ENCODE measurements at places on chromosomes 12 and 14.
A peak's percentile ranks its signal among the peaks of the same experiment; 100 is the strongest.

GRCh38 chr14:101349108-101349507, 212.2 kb upstream of the DIO3 start:
- no peak for DNase-seq

- no peak for DNase-seq
Measured at GRCh38 chr12:131203666-131204415, 250.1 kb downstream of the ADGRD1 start.

GRCh38 chr14:69606258-69607184, 4.9 kb upstream of the SUSD6 start:
- DNase-seq: peak; percentile 22

GRCh38 chr12:102806592-102806991, 110.5 kb downstream of the PAH start:
- DNase-seq: no peak

GRCh38 chr14:101026341-101026740, 122.8 kb upstream of the RTL1 start:
- no peak for DNase-seq

DNA sequence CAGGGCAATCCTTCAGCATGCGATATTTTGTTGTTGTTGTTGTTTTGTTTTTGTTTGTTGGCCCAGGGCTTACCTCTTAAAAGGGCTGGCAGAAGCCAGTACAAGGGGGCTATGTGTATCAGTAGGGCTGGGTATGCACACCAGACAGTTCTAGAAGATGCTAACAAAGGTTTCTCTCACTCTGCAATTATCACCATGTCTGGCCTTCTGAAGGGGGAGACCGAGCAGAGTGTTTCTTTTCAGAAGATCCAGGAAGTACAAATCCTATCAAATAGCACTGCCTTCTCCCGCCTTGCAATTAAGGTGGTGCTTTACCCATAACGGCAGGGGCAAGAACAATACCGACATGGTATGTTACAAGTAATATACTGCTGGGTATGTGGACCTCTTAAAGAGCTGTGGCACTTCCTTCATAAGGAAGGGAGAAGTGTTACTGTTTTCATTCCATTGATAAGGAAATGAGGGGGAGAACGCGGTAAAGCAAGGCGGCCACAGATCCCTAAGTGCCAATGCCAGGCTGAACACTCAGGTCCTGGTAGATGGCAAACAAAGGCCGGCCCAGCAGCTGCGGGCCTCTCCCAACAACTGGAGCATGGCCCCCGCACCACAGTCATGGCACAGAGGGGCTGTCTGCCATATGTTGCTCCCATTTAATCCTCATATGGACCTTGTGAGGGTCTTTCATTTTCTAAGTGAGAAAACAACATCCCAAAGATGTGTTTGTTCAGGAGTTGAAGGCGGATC, 19.2 kb upstream of the CACNA2D4 start:
- no peak for DNase-seq

DNA sequence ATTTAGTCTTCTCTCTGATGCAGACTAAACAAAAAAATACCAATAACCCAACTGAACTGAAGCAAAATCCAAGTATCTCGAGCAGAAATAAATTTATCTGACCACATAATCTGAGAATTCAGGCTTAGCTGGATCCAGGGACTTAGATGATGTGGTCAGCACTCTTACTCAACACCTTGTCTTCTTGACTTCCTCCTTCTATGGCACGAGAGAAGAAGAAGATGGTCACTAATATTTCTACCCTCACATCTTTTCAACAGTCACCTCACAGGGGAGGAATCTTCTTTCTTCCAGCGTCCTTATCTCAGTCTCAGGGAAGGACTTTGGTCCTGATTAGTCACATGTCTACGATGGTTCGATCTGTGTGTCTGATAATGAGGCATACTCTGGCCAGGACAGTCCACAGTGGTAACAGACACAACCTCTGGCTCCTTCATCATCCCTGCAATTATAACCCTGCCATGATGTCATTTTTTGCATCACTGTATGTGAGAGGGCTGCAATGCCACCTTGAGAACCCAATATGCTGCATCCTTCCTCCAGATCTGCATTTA, 15.8 kb downstream of the RGS6 start:
- peak; percentile 60 for DNase-seq

- no peak for DNase-seq
Measured at GRCh38 chr12:23579257-23579656, 370.2 kb downstream of the SOX5 start.

GRCh38 chr14:29757711-29758233, 169.9 kb downstream of the PRKD1 start:
- DNase-seq: no peak

- DNase-seq: peak; percentile 58
Measured at GRCh38 chr12:105030820-105031807, 45.0 kb downstream of the NOPCHAP1 start.

- DNase-seq: no peak
Measured at GRCh38 chr12:113112043-113112899, 23.3 kb downstream of the RASAL1 start.

- DNase-seq: peak; percentile 94
Measured at GRCh38 chr12:49089821-49090773, 4.5 kb downstream of the DHH start.

DNA sequence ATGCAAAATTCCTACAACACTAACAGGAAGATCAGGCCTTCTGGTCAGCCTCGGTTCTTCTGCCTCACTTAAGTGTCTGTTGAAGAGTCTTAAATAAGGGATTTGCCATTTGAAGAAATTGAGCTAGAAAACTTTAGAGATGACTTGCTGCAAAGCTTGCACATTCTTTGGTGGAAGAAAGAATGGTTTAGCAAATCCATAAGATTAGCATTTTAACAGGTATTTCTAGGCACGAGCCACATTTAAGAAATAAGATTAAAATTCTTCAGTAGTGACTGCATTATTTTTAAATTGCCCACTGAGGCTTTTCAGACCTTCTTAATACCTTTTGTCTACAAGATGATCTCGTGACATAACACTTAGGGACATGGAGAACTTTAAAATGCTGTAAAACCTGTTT, 327.1 kb downstream of the TMEM117 start:
- no peak for DNase-seq

GRCh38 chr14:65476942-65477318, 64.4 kb downstream of the FUT8 start:
- DNase-seq: no peak

DNA sequence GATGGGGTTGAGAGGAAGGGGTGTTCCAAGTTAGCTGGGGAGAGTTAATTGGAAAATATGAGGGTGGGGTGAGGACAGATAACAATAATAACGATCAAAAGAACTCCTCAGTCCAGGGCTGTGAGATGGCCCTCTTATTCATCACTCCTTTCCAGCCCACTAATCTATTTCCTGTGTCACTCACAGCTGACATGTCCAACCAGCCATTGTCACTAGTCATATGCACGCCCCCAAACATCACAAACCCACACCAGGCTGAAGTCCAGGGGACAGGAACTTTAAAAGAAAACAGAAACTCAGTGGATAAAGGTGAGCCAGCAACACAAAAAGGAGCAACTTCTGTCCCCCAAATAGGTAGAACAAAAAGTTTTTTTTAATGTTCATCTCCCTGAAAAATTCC, 911 bp downstream of the CALCOCO1 start:
- peak; percentile 33 for DNase-seq

DNA sequence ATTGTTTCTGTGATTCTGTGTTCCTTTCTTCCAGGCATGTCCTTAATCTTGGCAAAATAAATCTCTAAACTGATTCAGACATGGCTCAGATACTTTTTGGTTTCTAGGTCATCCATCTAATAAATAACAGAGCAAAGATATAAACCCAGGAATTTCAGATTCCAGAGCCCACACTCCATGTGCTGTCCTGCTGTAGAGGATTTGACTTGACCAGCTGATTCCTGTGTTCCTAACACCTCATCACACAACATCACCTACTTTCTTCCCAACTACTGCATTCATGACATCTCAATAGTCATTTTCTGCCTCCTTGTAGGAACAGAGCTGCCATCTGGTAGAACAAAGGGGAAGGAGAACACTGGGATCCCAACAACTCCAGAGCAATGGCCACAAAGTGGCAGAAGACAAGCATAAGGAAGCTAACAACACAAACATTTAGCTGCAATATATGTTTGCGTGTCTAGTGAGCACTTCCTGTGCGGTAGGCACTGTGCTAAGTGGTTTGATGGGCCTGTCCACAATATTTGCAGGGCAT, 91.9 kb upstream of the OVCH1 start:
- no peak for DNase-seq

GRCh38 chr12:9391815-9392214, 183.6 kb upstream of the PZP start:
- no peak for DNase-seq

GRCh38 chr12:4120316-4120917, 153.1 kb upstream of the CCND2 start:
- DNase-seq: no peak
